ENCODE measurements at places on chromosomes 7 and 10. TPM values are rescaled to one million over a fixed set of nuclear protein-coding genes. Genes with fewer than 3 reads are reported as not detected.

GRCh38 chr10:91610444-91610843 lies 22.4 kb downstream of the PPP1R3C start:
- H3K4me3 ChIP-seq = no peak overlapping the region
- H3K36me3 ChIP-seq = no peaks in the 10 kb centered on the region
- peaks cover 7% of the 10 kb centered on the region for H3K4me1 ChIP-seq
- no peaks in the 10 kb centered on the region for H3K27me3 ChIP-seq

- peak overlapping the region; percentile 50 for H3K27ac ChIP-seq
- H3K4me1 ChIP-seq = peaks cover 6% of the 10 kb centered on the region
- H3K4me3 ChIP-seq = no peak overlapping the region
- no peak for DNase-seq
- H3K36me3 ChIP-seq = no peaks in the 10 kb centered on the region
- H3K27me3 ChIP-seq = no peaks in the 10 kb centered on the region
These were observed 5.6 kb downstream of the TMEM120A start for GRCh38 chr7:75988568-75989499.

Gene ARPC1B
- 140 TPM for total RNA-seq

GRCh38 chr10:48455392-48456151 lies 149.1 kb downstream of the MAPK8 start:
- H3K27ac ChIP-seq = no peak overlapping the region
- H3K36me3 ChIP-seq = no peaks in the 10 kb centered on the region
- no peaks in the 10 kb centered on the region for H3K27me3 ChIP-seq
- no peak for DNase-seq
- H3K4me1 ChIP-seq = no peaks in the 10 kb centered on the region

GRCh38 chr7:47327346-47327697 lies 254.6 kb downstream of the TNS3 start:
- no peaks in the 10 kb centered on the region for H3K36me3 ChIP-seq
- no peak for DNase-seq
- peaks cover 47% of the 10 kb centered on the region for H3K4me1 ChIP-seq
- peak overlapping the region; percentile 85 for H3K27ac ChIP-seq
- peak overlapping the region; percentile 17 for H3K4me3 ChIP-seq

- H3K27ac ChIP-seq = no peak overlapping the region
- DNase-seq = no peak
- H3K36me3 ChIP-seq = no peaks in the 10 kb centered on the region
- no peaks in the 10 kb centered on the region for H3K27me3 ChIP-seq
These were observed 270.0 kb upstream of the PPP2R2D start for GRCh38 chr10:131630772-131631258.
